ENCODE measurements at places on chromosomes 16 and 17.

DNA sequence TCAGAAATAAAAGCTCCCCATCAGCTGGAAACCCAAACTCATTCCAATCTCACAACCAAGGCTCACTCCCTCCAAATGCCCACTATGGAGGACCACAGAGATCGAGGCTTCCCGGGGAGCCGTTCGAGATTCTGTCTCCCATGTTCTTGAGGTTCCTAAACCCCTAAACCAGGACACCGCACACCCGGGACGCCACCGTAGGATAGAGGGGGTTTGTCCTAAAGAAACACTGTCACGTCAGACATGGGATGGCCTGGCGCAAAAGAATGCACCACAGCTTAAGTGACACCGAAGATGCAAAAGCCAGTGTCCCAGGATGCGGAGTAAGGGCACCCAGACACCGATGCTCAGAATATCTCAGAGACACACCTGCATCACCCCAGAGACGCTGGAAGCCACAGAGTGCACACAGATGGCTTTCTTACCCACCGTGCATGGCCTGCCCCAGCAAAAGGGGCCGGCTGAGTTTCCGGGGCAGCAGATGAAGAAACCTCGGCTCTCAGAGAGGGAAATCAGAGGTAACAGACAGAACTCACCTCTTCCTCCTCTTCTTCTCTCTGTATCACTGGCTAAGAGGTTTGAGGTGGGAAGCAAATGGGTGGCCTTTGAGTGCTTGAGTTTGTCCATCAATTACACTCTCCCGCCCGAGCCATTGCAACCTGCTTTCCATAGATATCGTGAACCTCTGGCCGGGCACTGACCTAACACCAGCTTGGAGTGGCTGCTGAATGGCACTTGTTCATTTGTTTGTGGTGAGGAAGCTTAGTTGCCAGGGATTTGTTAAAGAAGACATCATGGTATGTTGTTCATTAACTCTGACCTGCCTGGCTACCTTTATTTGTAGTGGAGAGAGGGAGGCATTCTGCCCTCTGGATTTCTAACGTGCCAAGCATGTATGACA, 65.1 kb upstream of the TNRC6C start:
- DNase-seq = no peak

DNA sequence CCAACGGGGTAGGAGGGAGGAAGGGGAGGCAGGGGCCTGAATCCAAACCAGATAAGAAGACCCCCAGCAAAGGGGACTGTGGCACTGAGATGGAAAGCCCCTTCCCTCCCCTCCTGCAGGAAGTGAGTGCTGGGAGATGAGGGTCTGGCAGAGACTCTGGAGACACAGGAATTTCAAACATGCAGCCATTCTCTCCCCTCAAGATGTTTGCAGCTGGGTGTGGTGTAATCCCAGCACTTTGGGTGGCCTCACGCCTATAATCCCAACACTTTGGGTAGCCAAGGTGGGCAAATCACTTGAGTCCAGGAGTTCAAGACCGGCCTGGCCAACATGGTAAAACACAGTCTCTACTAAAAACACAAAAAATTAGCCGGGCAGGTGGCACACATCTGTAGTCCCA, 33.9 kb upstream of the FAAP100 start:
- DNase-seq = no peak

DNA sequence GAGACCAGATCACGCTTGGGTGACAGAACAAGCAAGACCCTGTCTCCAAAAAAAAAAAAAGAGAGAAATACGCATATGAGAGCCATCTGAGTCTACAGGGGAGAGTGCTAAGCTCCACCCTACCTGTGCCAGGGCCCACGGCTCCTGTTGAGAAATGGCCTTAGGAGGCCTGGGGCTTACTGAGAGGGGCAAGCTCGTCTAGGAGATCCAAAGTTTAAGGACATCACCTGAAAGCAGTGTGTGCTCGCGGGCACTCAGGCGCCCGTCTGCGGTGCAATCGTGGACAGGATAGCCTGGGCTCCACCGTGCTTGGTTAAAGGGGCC, 14.5 kb upstream of the BAIAP2 start:
- DNase-seq = no peak

DNA sequence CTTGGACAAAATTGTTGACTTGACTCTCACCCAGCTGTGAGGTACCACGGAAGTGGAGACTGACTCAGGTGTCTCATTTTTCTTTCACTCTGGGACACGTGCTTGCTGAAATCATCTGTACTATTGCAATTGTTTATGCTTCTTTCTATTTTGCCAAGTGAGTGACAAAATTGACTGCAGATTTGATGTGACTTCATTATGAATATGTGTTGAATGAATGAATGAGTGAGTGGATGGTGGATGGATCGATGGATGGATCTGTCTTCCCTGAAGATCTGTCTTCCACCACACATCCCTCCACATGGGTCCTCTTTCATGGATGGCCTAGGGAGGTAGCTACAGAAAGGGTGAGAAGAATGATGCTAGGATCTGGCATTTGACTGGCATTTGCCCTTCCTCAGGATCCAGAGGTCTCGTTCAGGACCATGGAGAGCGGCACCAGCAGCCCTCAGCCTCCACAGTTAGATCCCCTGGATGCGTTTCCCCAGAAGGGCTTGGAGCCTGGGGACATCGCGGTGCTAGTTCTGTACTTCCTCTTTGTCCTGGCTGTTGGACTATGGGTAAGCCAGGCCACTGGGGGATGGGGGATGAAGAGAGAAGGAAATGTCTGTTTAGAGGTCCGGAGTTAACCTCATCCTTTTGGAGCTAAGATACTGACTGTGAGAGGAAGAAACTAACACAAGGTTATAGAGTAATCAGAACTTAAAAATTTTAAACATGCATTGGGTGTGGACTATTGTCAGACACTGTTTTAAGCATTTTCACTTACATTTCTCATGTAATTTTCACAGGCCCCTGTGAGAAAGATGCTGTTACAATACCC, 12.7 kb downstream of the SLC5A11 start:
- DNase-seq = no peak

DNA sequence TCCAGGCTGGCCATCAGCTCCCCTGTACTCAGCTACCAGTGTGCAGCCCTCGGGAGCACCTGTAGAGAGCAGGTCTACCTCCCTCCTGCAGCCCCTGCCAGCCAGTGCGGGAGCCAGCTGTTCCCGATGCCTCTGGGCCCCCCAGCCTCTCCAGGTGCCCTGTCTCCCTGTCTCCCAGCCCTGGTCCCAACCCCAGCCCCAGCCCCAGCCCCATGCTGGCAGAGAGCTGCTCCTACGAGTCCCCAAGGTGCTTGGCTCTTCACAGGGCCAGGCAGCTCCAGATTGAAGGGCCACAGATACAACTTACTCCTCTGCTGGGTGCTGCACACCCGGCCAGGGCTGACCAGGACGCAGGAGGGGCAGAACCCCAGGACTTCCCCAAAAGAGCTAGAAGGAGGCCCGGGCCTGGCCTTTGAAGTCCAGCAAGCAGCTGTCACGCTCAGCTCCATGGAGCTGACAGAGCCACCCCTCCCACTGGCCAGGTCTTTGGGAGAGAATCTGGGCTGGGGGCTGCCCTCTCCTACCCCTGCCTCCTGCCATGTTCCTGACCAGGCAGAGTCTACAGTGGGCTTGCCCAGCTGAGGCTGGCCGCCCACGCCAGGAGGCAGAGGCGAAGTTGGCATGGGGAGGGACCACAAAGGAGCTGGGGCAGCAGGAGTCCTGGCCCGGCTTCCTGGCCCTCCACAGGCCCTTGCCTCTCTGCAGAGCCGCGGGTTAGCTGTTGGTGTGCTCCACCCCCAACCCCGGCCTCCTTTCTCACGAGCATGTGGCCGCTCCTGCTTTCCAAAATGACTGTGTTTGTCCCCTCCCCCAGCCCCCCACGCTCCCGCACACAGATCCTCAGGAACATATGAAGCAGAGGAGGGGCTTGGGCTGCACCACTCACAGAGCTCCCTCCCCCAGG, 9.5 kb upstream of the ADAM11 start:
- DNase-seq = peak; percentile 47

GRCh38 chr17:39107973-39108372, 43.5 kb downstream of the PLXDC1 start:
- no peak for DNase-seq

DNA sequence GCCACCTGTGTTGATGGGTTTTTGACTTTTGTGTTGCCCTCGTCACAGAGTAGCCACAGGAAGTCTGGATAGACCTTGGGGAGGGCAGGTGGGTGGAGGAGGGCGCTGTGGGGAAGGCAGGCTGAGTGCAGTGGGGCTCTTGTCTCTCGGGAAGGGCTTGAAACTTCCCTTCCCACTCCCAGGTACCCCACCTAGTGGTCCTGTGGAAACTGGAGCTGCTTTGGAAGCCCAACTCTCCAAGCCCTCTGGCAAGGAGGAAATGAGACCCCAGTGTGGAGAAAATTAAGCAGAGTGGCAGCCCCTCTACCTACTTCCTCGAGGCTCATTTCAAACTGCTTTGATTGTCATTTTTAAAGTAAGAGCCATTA, 9.2 kb downstream of the CA5A start:
- no peak for DNase-seq

DNA sequence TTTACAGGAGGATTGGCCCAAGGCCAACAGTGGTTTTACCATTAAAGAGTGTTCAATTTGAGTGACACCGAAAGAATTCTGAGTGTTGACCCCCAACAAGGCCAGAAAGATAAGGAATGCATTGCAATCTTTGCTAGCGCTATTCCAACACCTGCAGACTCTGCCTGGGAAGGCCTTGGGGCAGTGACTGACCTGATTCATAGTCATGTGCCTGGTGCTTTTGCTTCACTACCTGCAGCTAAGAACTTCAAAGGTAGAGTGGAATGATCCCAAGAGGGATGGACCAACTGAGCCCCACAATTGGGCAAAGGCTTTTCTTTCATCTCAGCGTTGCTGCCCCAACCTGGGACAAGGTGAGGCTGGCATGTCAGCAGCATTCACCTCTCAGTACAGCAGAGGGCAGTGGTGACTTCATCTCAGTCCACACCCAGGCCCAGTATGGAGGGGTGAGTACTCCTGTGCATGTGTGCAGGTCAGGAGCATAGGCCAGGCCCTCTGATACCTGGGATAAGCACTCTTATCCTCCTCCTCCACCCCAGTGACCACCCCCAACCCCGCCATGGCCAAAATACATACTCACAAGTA, 149.6 kb upstream of the GNAO1 start:
- DNase-seq = no peak

- DNase-seq = no peak
These were observed 2.1 kb upstream of the MAF start for GRCh38 chr16:79602628-79603014.

- DNase-seq = no peak
These were observed 68.3 kb downstream of the MSI2 start for GRCh38 chr17:57324631-57325030.

- DNase-seq = no peak
These were observed 709 bp upstream of the ENO3 start for GRCh38 chr17:4950075-4950745.

DNA sequence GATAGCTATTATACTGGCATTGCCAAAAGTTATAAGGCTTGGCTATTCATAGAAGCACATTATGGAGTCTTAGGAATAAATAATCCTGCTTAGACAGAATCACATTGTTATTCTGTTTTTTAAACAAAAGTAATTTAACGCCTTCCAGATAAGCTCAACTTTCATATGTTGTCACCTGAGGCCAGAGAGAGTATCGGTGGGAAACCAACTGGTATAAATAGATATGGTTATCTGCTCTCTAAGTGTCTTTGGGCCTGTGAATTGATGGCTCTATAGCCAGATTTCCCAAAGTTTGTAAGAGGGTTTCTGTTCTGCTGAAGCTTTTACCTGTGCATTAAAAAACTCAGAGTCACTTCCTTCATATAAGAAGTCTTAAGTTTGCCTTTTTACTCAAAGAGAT, 1449.4 kb downstream of the CDH11 start:
- DNase-seq = no peak

- DNase-seq = no peak
These were observed 91.7 kb upstream of the DNAH17 start for GRCh38 chr17:78668847-78669246.

DNA sequence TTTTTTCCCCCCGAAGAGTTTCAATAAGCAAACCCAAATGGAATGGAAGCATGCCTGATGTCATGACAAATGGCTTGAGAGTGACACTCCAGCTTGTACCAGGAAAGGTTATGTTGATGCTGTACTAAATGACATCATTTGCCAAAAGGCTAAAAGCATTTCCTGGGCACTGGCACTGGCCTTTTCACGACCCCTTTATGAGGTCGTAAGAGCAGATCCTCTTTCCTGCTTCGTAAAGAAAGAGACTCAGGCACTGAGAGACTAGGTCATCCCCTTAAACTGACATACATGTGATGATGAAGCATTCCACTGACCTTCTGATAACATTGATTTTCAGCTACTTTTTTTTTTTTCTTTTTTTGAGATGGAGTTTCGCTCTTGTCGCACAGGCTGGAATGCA, 30.5 kb downstream of the CEP295NL start:
- DNase-seq = no peak

GRCh38 chr17:20721171-20721570, 141.6 kb downstream of the CDRT15L2 start:
- DNase-seq = no peak

- peak; percentile 20 for DNase-seq
These were observed 263.8 kb downstream of the HS3ST3A1 start for GRCh38 chr17:13337864-13338371.

GRCh38 chr16:83552228-83552627, 255.6 kb upstream of the HSBP1 start:
- no peak for DNase-seq

- DNase-seq = no peak
These were observed 80.1 kb upstream of the SDK2 start for GRCh38 chr17:73724341-73724740.

- DNase-seq = no peak
These were observed 49.9 kb downstream of the MAP2K4 start for GRCh38 chr17:12070561-12070960.

DNA sequence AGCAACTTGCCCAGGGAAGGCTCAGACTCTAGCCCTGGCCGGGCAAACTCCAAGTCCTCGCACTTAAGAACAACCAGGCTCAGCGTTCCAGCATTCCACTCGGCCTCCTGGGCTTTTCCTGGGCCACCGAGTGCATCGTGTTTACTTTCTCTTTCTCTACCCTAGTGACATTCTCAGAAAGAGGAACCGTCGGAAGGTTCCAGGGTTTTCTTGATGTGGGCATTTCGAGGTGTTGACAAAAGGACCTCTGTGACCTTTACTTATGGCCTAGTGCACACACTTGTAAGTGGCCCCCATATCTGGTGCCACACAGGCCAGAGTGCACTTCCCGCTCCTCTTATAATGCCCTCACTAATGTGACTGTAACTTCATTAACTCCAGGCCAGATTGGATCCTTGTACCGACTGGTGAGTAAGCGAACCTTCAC, 3.1 kb upstream of the BANP start:
- no peak for DNase-seq

GRCh38 chr16:89426736-89427530, 63.4 kb downstream of the ANKRD11 start:
- no peak for DNase-seq

DNA sequence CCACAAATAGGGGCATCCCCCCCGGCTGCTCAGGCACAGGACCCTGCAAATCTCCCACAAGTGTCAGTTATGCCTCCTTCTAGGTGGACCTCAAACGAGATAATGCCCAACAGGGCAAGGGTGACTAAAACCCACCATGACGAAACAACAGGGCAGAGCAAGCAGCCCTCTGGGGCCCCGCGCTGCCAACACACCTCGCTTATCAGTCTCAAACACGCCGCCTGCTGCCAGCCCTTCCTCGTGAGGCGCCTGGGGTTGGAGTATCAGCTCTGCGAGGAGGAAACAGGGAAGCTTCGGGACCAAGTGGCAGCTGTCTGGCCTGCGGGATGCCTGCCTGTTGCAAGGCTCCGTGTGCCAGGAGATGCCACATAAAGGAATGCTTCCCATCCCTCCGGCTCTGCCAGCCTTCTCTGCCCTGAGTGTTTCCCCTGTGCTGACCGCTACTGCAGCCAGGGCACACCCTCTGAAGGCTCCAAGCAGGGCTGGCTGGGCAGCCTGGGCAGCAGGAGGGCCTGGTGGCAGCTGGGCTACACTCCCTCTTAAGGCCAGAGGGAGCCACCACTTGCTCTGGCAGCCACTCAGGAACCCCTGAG, 2.5 kb downstream of the SMIM5 start:
- no peak for DNase-seq

Data from skin of body (tissue), 3 donors.